ENCODE measurements at places on chromosomes 4 and X.

DNA sequence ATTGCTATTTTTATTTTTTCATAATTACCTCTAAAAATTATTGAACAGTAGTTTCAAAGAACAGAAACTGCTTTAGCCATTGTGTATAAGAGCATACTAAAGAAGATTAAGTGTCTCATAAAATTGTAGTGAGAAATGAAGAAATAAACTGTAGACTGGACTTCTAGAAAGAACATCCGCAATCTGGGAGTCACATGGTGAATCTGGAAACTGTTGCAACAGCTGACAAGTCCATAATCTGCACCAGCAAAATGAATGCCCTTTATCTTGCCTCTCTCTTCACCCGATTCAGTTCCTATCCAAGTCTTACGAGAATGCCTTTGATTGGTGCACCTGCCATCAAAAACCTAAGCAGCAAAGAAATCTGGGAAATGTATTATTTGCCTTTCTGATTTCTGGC, 312.9 kb downstream of the NAF1 start:
- DNase-seq: no peak

DNA sequence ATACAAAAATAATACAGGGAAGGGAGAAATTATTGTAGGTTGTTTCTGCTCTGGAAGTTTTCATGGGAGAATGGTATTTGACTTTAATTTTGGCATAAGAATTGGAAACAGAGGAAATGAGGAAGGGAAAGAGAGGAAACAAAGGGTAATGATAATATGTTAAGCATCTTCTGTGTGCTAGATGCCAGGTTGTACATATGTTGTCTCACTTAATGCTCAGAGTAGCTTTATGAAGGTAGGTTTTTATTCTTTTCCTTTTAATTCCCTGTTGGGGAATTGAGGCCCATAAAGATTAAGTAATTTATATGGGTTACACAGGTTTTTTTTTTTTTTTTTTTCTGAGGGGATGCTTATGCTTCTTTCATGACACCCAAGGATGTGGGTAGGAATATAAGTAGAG, 19.2 kb downstream of the BLTP1 start:
- no peak for DNase-seq

- no peak for DNase-seq
Measured at GRCh38 chr4:97235521-97235920, 907.8 kb downstream of the STPG2 start.

- DNase-seq: no peak
Measured at GRCh38 chrX:267771-268261, 13.4 kb upstream of the PLCXD1 start.

DNA sequence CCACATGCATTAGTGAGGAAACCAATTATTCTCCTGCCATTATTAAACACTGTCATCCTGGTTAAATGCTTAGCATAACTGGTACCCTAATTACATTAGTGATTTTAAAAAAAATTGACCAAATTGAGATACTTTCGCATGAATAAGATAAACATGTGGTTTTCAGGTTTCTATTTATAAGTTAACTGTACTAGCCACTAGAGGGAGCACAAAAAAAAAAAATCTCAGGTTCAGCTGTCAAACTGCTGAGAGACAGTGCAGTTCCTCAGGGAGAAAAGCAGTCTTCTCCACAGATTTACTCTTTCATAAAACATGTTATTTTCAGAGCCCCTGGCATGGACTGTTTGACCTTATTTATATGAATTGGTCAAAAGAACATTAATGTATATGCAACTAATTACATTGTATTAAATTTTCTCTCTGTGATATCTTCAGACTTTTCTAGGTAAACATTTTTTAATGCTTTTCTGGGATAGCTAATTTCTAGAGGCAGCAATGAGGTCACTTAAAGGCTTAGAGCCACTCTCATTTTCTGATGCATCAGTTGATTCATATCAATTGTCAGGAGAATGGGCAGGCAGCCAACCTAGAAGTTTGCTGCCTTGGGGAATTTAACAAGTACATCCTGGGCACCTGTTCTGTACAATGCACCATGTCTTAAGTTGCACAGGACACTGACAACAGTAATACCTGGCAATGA, 167.5 kb downstream of the CDS1 start:
- DNase-seq: peak; percentile 41

GRCh38 chrX:65926095-65927019, 113.5 kb downstream of the VSIG4 start:
- no peak for DNase-seq

- no peak for DNase-seq
Measured at GRCh38 chr4:20764366-20764992, 64.2 kb downstream of the PACRGL start.

DNA sequence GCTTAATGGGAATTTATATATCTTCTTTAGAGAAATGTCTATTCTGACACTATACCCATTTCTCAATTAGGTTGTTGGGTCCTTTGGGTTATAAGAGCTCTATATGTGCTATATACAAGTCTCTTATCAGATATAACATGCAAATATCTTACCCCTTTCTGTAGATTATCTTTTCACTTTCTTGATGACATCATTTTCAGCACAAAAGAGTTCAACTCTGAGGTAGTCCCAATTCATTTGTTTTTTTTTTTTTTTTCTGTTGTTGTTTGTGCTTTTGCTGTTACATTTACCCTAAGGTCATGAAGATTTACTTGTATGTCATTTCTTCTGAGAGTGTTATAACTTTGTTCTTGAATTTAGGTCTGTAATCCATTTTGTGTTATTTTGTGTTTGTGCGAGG, 326.4 kb downstream of the CENPC start:
- no peak for DNase-seq

DNA sequence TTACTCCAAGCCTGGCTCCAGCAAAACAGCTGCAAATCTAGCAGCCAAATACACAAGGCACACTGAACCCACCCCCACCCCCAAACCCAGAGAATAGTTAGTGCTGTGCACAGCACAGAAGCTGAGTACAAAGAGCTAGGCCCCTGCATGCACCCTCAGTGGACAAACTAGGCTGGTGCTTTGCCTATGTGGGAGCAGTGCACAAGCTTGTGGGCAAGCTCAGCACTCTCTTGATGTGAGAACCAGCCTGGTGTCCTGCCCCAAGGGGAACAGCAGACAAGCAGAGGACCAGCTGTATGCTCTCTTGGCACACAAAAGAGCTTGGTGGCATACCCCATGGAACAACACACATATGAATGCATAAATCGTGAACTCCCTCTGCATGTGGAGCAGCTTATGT, 81.7 kb downstream of the FAAH2 start:
- no peak for DNase-seq

GRCh38 chr4:176660561-176660960, 132.2 kb downstream of the VEGFC start:
- DNase-seq: no peak

- DNase-seq: no peak
Measured at GRCh38 chr4:174036576-174036975, 246.9 kb downstream of the FBXO8 start.

DNA sequence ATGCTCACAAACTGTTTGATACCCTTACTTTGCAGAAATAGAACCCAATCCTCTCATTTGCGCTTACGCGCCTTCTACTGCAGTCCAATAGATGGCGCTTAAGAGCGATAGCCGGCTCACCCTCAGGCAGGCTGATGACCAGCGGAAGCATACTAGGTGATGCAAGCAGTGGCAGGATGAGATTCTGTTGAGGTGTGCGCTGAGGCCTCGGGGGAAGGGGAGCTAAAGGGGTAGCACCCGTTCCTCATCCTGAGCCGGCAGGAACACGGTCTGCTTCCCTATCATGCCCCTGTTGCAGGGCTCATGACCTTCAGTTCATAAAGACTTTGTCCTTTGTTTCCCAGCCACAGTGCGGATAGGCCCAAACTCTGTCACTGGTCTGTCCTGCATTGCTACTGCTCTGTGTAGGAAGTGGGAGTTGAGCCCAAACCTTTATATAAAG, 628.9 kb downstream of the TLL1 start:
- no peak for DNase-seq
